DMS79 treated with DMSO at 0.1 percent for 48 hours (cell line): ENCODE measurements at places on chromosomes 13 and 19.

GRCh38 chr19:46995492-46995891 is 24.1 kb upstream of the NPAS1 start:
- no peak for DNase-seq

- DNase-seq, result peak; percentile 15
Observed at GRCh38 chr19:7506385-7507328, 9.2 kb upstream of the ZNF358 start.

- peak; percentile 62 for DNase-seq
Observed at GRCh38 chr19:39408392-39409207, 2.0 kb downstream of the ZFP36 start.

DNA sequence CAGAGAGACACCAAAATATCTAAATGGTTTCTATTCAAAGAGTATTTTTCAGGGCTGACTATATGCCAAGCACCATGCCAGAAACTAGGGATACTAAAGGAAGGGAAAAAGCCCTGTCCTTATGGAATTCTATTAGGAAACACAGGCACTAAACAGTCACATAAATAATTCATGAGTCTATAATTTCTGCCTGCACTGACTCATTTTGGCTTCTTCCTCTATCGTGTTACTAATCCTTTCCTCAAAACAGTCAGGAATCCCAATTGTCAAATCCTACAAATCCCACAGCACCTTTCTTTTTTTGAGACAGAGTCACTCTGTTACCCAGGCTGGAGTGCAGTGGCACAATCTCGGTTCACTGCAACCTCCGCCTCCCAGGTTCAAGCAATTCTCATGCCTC is 29.2 kb downstream of the XPO4 start:
- no peak for DNase-seq

DNA sequence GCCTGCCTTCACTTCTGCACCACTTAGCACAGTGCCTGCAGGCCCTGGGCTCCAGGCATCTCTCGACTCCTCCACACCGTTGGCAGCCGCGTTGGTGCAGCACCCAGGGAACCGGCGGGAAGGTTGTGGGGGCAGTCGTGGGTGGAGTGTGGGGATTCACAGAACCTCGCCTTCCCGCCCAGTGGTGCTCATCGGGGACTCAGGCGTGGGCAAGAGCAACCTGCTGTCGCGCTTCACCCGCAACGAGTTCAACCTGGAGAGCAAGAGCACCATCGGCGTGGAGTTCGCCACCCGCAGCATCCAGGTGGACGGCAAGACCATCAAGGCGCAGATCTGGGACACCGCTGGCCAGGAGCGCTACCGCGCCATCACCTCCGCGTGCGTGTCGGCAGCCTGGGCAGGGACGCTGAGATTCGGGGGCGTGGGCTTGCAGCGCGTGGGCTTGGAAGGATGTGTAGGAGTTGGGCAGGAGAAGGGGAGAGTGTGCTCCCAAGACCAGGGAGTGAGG is 9.6 kb downstream of the RAB11B start:
- no peak for DNase-seq

- no peak for DNase-seq
Observed at GRCh38 chr13:44546164-44546563, 30.0 kb downstream of the TSC22D1 start.

- DNase-seq, result peak; percentile 16
Observed at GRCh38 chr19:34430738-34431625, 2.8 kb downstream of the UBA2 start.

DNA sequence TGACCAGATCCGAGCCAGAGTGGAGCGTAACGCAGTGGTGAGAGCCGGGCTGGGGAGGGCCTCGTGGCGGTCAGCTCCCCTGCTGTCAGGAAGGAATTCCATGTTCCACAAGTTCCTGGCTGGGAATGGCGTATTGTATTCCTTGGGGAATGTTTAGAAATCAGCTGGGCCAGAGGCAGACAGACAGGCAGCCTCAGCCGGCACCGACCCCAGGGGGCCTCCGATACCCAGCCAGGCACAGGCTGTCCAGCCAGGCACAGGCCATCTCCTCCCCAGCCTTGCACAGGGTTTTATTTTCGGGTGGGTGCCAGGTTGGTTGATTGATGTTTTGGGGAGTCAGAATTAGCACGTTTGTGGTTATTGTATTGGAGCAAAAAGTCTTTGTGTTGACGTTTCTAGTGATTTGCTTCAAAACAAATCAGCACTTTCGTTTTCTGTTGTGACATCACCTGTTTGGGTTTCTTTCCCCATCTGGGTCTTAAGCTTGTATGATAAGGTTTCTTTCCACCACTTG is 126.6 kb upstream of the MCF2L start:
- DNase-seq, result no peak

GRCh38 chr13:89897681-89898080 is 1449.8 kb upstream of the MIR17HG start:
- no peak for DNase-seq

GRCh38 chr19:32811151-32811550 is 58.4 kb downstream of the SLC7A9 start:
- DNase-seq, result no peak

DNA sequence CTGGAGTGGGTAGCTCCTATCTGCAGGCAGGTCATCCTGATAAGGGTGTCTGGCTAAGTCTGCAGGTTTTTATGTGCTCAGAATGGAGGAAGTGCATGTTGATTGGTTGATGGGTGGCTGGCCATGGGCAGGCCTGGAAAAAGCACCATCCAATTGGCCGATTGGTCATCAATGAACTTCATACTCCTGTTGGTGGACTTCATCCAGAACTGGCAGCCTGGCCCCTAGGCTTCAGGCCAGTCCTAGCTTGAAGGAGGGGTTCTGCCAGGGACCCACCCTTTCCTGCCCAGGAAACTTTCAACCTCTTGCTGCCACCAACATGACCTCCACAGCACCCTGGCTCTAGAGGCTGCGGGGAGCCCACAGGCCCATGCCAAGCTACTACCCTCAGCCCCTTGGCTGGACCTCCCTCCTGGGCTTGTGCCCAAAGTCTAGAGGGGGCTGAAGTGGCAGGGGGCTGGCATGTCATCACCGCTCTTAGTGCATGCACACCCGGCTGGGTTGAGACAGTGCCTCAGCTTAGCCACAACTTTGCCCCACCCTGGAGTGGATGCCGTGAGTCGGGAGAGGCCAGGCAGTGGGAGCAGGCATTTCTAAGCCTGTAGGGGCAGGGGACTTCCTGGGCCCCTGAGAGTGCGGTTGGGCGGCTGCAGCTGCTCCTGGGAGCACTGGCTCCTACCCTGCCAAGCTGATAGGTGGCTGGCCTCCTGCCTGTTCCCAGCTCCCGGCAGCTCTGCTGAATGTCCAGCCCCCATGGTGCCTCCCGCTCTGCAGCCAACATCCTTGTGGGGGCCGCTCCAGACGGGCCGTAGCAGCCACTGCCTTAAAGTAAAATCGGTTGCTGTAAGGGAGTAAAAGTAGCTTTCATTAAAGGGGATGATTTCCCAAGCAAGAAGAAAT is 13.2 kb downstream of the DNAJC15 start:
- DNase-seq, result no peak

- no peak for DNase-seq
Observed at GRCh38 chr19:8826371-8826770, 5.7 kb downstream of the ZNF558 start.

- no peak for DNase-seq
Observed at GRCh38 chr13:43235028-43235427, 211.6 kb downstream of the DNAJC15 start.

GRCh38 chr13:110156301-110157049 is 150.5 kb downstream of the COL4A1 start:
- DNase-seq, result no peak

DNA sequence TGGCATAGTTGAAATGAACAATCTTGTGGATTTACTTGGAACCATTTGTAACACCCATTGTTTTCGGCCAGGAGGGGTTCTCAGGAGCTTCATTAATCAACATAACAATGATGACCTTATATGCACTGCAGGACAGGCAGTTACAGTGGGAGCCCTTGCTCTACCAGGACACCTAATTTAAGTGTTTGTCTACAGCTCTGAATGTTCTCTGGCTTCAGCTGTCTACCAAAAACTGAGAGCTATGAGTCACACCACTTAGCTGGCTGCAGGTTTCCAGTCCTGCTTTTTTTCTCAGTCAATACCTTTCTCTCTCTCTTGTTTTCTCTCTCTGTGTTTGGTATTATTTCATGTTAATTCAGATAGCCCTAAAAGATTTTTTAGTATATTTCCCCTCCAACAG is 105.4 kb upstream of the MBNL2 start:
- no peak for DNase-seq

DNA sequence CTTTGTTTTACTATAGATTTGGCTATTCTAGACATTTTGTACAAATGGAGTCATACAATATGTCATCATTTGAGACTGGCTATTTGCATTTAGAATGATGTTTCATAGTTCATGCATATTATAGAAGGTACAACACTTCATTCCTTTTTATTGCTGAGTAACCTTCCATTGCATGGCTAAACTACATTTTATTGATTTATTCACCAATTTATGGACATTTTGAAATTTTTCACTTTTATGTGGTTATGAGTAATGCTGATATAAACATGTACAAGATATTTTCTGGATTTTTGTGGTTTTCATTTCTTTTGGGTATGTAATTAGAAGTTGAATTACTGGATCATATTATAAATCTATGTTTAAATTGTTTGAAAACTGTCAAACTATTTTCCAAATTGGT is 710.3 kb upstream of the SLITRK5 start:
- no peak for DNase-seq

DNA sequence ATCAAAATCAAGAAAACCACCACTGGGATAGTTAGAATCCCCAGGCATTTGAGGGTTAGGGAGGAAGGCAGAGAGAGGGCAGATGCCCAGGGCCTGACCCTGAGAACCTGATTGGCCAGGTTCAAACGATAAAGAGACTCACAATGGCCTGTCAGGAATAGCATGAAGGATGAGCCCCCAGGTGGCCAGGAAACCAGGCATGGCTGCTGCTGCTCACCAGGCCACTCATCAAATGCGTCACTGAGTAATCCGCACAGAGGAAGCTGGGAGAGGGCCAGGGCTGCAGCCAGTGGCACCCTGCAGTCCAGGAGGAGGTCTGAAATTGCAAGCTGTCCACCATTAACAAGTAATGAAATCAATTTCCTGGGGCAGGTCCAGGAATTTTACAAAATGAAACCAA is 111.3 kb downstream of the KATNAL1 start:
- peak; percentile 16 for DNase-seq
